ENCODE measurements at places on chromosomes 5 and 9.

- peak; percentile 14 for DNase-seq
Measured at GRCh38 chr5:36777105-36777757, 99.3 kb upstream of the NIPBL start.

- no peak for DNase-seq
Measured at GRCh38 chr5:113266227-113266912, 168.4 kb downstream of the TSSK1B start.

DNA sequence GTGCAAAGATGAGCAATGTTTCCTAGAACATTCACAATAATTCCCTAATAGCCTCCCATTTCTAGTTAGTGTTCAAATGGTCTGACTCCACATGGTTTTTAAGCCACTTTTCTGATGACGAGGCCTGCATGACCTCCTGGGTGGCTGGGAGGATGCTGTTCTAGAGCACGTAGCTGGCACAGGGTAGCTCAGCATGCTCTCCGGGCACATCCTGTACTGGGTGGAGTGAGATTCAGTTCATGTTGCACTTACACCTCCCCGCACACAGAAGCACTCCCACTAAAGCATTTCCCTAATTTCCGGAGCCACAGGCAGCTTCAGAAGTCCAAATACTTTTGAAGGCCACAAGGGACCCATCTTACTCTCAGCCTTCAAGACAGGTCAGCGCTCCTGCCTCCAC, 159.8 kb upstream of the LHFPL2 start:
- DNase-seq, result no peak

DNA sequence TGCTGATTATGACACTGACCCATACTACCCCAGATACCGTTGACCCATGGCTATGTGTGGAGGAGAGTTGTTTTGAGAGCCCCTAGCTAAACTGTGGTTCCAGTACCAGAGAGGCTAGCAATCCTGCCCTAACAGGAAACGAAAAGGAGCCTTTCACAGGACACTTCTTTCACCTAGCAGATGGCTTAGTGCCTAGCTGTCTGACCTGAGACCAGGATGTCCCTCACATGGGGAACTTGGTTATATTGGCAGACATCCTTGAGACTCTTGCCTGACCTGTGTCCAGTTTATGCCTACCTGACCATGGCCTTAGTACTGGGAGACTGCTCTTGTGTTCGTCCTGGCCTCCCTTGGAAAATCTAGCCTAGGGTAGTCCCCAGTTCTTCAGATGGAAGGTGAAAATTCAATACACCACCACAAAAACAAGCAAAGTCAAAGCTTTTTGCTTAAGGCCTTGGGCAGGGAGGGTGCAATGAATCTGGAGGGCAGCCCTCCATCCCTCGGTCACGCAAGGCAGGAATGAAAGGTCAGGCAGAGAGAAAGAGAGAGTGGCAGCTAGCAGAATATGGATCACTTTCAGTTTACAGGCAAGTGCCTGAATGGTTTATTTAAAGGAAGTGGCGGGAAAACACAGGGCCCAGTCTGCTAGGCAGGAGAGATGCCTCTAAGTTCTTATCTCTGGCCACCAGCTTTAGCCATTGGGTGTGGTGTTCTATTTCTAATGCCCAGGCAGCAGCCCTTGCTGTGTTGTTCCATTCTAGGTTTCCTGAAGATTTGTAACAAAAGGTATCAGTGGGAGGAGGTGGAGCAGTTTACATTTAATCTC, 16.4 kb upstream of the ZNF474 start:
- no peak for DNase-seq
